ENCODE measurements at places on chromosomes 6 and 20.

DNA sequence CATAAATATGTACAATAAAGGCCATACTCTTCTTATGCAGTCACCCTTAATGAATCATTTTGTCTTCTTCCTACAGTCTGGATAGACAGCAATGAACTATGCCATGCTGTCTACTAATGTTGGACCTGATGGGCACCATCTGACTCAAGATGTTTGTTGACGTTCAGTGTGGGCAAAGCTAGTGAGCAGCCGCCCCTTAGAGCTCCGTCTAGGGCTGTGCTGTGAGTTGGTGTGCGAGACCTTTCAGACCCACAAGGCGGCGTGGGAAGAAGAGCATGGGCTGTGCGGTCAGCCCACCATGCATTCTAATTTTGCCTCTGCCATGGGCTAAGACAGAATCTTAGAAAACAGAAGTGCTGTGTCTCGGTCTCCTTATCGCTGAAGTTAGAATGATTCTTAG lies 829.4 kb downstream of the QKI start:
- no peak overlapping the region for H3K4me3 ChIP-seq
- no peak overlapping the region for H3K27ac ChIP-seq
- H3K36me3 ChIP-seq: no peaks in the 10 kb centered on the region

- no peak overlapping the region for H3K4me3 ChIP-seq
- H3K27me3 ChIP-seq: no peaks in the 10 kb centered on the region
- no peaks in the 10 kb centered on the region for H3K36me3 ChIP-seq
- H3K27ac ChIP-seq: no peak overlapping the region
- H3K4me1 ChIP-seq: no peaks in the 10 kb centered on the region
Observed at GRCh38 chr6:14258695-14259593, 141.4 kb downstream of the CD83 start.

DNA sequence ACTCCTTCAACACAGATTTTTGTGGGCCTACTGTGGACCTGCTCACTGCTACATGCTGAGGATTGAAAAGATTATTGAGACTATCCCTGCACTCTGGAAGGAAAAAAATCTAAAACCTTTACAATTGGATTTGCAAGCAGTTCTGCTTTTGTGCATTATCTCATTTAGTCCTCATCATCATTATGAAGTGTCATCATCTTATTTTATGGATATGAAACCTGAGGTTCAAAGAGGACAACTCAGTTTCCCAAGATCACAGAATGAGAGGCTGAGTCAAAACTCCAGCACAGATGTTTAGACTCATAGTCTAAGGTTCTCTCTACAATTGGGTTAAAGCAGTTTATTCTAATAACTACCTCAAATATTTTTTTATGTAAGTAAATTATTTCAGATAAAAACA lies 160.2 kb upstream of the MARCKS start:
- DNase-seq: no peak
- no peak overlapping the region for H3K4me3 ChIP-seq
- H3K36me3 ChIP-seq: no peaks in the 10 kb centered on the region
- no peaks in the 10 kb centered on the region for H3K27me3 ChIP-seq
- H3K27ac ChIP-seq: no peak overlapping the region

GRCh38 chr6:69673298-69673697 lies 123.5 kb downstream of the LMBRD1 start:
- no peak for DNase-seq
- no peaks in the 10 kb centered on the region for H3K4me1 ChIP-seq
- H3K27ac ChIP-seq: no peak overlapping the region

GRCh38 chr6:35014786-35015185 lies 125.7 kb downstream of the ANKS1A start:
- H3K27ac ChIP-seq: peak overlapping the region; percentile 92
- no peak overlapping the region for H3K4me3 ChIP-seq
- peaks cover 52% of the 10 kb centered on the region for H3K4me1 ChIP-seq
- no peak for DNase-seq
- no peaks in the 10 kb centered on the region for H3K27me3 ChIP-seq

GRCh38 chr6:42300701-42301100 lies 83.0 kb upstream of the MRPS10 start:
- no peaks in the 10 kb centered on the region for H3K36me3 ChIP-seq
- no peak overlapping the region for H3K27ac ChIP-seq
- H3K27me3 ChIP-seq: no peaks in the 10 kb centered on the region
- H3K4me1 ChIP-seq: peaks cover 15% of the 10 kb centered on the region

- H3K27me3 ChIP-seq: no peaks in the 10 kb centered on the region
- no peak for DNase-seq
- H3K4me1 ChIP-seq: no peaks in the 10 kb centered on the region
- H3K27ac ChIP-seq: no peak overlapping the region
Observed at GRCh38 chr20:42218621-42219374, 600.6 kb upstream of the CHD6 start.

- H3K27me3 ChIP-seq: no peaks in the 10 kb centered on the region
- H3K4me1 ChIP-seq: no peaks in the 10 kb centered on the region
- no peaks in the 10 kb centered on the region for H3K36me3 ChIP-seq
Observed at GRCh38 chr6:64955435-64955848, 751.6 kb downstream of the EYS start.

DNA sequence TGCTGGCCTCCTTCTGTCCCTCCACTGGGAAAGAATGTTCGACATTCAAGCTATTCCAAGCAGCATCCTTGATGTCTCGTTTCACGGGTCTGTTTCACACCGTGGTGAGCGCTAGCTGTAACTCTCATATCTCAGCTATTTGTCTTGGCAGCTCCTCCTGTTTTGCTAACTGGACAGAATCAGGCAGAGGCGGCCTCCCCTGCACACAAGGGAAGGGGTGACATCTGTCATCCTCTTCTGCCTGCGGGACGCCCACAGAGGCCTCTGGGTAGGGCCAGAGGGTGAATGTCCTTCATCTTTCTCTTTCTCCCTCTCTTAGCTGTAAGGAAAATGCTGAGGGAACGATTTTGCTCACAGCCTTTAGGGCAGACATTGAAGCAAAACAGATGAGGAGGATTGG lies 232.8 kb upstream of the GMDS start:
- H3K27me3 ChIP-seq: no peaks in the 10 kb centered on the region
- H3K27ac ChIP-seq: no peak overlapping the region
- no peaks in the 10 kb centered on the region for H3K36me3 ChIP-seq
- DNase-seq: no peak
- no peak overlapping the region for H3K4me3 ChIP-seq

Measured in suprapubic skin (tissue), 4 donors.